ENCODE measurements at places on chromosomes 4 and X.

GRCh38 chr4:13313856-13314255 lies 170.3 kb downstream of the RAB28 start:
- no peak for DNase-seq

DNA sequence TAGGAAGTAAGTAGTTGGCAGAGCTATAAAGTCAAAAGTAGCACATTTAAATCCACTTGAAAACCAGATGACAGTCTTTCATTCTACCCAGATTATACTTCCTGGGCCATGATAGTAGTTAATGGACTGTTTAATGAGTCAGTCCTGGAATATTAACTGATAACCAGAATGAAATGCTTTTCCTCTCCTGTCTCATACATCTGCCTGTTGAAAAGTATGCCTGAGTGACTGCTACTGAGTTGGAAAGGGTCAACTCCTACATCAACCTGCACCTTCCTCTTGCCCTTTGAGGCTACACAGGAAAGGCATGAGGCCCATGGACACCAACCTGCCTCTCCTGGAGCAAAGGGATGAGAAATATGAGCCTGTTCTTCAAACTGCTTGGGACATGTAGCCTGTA lies 36.0 kb upstream of the COX7B2 start:
- no peak for DNase-seq

DNA sequence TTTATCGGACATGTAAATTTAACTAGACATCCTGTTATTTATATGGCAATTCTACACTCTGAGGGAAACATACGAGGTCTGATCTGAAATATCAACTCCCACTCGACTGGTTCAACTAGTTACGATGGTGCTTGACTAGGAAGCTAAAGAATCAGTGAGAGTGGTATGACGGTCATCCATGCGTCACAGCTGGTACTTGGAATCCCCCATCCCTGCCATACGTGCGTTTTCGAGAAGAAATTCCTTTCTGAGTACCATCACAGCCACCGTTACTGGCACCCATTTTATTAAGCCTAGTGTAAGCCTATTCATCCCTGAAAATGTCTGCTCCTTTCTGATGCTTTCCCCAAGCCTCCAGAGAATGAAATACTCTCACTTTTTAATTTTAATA lies 695 bp upstream of the PIGA start:
- no peak for DNase-seq

DNA sequence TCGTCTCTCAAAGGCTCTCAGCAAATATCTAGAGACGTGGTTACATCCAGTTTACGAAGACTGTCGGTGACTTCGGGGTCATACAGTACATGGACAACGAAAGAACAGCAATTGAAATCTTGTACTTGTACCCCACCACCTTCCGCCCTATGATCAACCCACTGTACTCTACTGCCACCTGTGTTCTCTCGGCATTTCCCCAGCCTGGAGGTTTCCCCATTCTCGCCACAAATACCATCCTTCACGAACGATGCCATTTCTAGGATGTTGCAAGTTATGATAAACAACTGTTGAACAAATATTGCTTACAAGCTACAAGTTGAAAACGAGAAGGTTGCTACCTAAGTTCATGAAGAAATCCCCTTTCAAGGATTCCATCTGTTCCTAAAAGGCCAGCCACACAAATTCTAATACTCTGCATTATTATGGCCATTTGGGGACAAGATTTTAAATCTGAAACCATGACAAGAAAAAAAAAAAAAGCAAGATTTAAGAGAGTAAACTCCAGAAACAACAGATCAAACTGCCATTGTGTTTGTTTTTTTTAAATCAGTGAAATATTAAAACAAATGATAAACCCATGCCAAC lies 1.6 kb downstream of the APBB2 start:
- no peak for DNase-seq

DNA sequence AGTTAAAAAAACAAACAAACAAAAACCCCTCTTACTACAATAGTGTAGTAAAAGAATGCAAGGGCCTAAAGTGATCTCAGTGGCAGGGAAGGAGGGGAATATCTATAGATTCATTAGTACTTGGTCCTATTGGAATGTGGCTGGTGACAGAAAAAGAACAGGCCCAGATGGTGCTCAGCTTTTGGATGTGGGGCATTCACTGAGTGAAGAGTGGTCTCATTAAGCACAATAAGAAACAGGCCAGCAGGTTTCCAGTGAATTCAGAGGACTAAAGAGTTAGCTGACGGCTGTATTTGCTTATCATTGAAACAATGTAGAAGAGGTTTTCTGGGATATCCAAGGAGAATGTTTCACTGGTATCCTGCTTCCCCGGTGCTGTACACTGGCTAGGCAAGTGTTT lies 243.8 kb upstream of the HHIP start:
- DNase-seq = no peak

GRCh38 chr4:168527560-168527959 lies 30.7 kb downstream of the PALLD start:
- no peak for DNase-seq

- no peak for DNase-seq
These were observed 96.8 kb downstream of the PDLIM5 start for GRCh38 chr4:94548571-94548970.

GRCh38 chr4:166501941-166502382 lies 628.9 kb downstream of the TLL1 start:
- DNase-seq = no peak

- DNase-seq = no peak
These were observed 947.8 kb downstream of the C4orf33 start for GRCh38 chr4:130043732-130044160.

DNA sequence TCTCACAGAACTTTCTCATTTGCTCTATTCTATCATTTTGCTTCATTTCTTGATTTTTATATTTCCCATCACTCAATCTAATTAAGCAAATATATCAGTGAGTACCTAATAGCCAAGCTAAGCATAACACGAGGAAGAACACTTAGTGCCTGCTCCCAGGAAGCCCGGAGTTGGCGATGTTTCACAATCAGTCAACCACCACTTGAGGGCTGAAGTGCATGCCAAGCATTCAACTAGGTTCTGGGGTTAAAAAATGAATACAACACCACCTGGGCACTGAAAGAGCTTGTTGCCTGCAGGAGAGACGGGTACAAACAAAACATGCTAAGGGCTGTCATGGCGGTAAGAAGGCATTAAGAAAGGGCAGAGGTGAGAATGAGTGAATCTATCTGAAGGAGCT lies 47.5 kb downstream of the UCHL1 start:
- DNase-seq = no peak

DNA sequence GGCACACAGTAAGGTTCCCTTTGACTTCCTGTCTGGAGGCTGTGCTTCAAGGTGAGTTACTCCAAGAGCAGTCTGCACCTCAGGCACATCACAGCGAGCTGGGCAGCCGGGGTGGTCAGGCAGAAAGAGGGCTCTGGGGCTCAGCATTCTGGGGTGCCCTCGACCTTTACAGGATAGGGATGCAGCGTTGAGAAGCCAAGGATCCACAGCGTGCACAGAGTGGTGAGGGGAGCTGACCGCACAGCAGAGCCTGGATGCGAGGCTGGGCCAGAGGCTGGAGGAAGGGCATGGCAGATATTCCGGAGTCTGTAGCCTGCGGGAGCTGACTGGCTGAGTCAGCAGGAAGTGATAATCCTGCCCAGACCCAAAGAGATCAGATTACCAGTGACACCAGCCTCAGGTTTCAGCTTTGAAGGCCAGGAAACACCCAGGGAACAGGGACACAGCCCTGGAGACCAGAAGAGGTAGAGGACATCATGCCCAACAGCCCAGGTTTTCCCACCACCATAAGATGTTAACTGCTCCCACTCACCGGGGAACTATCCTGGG lies 38.4 kb upstream of the PDLIM3 start:
- DNase-seq = no peak

DNA sequence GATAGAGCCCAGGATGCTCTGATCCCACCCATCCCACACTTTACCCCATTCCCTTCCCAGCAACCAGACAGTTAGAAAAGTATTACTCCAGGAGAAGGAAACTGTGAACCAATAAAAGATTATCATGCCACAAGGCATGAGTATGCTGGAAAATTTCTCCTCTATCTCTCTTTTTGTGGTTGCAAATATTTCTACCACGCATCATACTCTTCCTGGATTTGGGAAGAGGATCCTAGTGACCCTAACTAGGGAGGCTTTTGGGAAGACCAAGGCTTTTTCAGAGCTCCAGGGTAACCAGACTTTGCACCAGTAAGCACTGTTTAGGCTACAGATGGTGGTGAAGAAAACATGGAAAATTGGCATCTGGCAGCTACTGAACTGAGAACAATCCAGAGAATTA lies 257.6 kb upstream of the CLNK start:
- DNase-seq = no peak

DNA sequence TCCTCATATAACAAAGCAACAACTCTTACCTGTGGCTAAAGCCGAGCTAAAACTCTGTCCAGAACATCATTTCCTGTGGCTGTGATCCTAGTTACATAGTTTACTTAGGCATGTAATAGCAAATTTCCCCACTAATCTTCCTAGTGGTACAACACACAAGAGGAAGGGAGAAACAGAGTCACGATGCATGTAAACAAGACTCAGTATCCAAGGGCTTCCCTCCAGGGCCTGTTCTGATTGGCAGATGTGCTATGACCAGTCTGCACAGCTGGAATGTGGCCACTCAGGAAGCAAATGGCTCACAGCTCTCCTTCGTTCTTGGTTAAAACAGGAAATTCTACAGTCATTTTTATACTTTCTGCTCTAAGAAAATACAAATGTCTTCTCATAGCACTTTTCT lies 49.2 kb upstream of the PRSS48 start:
- DNase-seq = no peak

DNA sequence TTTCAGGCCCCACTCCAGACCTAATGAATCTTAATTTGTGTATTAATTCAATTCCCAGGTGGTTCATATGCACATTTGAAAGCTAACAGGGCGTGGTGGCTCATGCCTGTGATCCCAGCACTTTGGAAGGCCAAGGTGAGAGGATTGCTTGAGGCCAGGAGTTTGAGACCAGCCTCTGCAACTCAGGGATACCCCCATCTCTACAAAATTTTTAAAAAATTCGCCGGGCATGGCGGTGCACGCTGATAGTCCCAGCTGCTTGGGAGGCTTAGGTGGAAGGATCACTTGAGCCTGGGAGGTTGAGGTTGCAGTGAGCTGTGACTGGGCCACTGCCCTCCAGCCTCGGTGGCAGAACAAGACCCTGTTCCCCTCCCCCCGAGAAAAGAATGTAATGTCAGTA lies 31.2 kb downstream of the ADD1 start:
- DNase-seq = no peak

GRCh38 chr4:139523076-139523475 lies 32.9 kb downstream of the SETD7 start:
- no peak for DNase-seq

GRCh38 chrX:134640914-134641313 lies 17.4 kb downstream of the PLAC1 start:
- DNase-seq = no peak

GRCh38 chrX:48913605-48914366 lies 2.3 kb upstream of the SLC35A2 start:
- DNase-seq = no peak

GRCh38 chrX:119374736-119375135 lies 24.4 kb upstream of the SLC25A43 start:
- DNase-seq = no peak

DNA sequence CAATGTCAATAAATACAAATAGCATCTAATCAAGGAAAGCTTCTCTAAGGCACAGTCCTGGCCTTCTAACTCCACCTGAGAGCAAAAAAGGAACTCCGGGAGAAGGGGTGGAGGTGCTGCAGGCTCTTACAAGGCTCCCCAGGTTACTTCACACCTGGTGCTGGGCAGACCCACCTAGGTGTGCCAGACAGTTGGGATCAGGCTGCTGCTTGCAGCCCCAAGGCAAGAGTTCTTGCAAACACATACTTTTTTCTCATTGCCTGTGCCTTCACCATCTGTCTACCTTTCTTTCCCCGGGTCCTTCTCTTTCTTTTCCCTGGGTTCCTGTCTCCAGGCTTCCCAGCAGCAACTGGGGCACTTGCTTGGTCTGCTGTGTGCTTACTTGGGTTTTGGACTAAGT lies 81.4 kb upstream of the STIM2 start:
- no peak for DNase-seq

- DNase-seq = no peak
These were observed 56.0 kb downstream of the NCAPG start for GRCh38 chr4:17866810-17867209.

DNA sequence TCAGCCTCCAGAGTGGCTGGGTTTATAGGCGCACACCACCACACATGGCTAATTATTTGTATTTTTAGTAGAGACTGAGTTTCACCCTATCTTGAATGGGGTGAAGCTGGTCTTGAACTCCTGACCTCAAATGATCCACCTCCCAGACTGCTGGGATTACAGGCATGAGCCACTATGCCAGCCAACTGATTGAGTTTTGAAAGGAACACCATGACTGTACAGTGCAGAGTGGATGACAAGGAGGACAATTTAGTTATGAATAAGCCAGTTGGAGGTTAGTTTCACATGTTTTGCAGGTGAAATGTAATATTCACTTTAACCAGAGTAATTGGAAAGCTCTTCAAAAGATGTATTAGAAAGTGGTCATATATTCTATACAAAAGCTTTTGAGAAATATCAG lies 60.8 kb downstream of the PCDH18 start:
- no peak for DNase-seq

DNA sequence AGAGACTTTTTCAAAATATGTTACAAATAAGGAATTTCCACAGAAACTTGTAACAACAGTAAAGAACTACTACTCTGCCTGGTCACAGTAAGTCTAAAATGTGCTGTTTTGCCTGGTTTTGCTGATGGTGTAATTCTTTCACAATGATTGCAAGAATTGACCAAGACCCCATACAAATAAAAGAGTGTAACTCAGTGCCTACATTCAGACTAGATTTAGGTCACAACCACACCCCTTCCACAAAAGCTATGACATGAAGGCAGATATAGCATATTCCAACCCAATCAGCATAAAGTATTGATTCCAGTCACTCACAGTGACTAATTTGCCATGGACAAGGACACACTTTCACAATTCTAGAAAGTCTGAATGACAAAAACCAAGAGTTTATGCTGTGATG lies 53.7 kb upstream of the TMPRSS11F start:
- DNase-seq = no peak

- DNase-seq = no peak
These were observed 47.1 kb upstream of the CLCN4 start for GRCh38 chrX:10109695-10110094.

DNA sequence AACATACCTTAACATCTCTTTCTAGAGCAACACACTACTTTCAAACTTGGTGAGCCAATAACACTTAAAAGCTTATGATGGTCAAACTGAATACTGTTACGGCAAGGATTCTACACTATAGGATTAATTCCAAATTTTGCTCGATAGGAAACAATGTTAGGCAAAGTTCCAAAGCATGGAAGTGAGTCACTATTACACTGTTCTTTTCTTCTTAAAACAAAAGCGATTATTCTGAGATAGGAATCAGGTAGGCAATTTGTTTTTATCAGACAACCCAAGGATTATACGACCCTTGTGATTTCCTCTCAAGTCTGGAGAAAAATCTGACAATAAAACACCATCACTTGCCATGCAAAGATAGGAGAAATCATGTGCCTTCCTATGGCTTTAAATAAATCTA lies 81.5 kb downstream of the HUWE1 start:
- no peak for DNase-seq

GRCh38 chrX:41033299-41033698 lies 51.9 kb upstream of the USP9X start:
- DNase-seq = no peak

GRCh38 chr4:77501851-77502250 lies 103.8 kb upstream of the CXCL13 start:
- no peak for DNase-seq
